ENCODE measurements at places on chromosomes 2 and 18.

GRCh38 chr2:100289020-100289419 lies 33.3 kb downstream of the LONRF2 start:
- DNase-seq = no peak
- no peaks in the 10 kb centered on the region for H3K4me1 ChIP-seq
- no peaks in the 10 kb centered on the region for H3K27me3 ChIP-seq
- H3K27ac ChIP-seq = no peak overlapping the region

DNA sequence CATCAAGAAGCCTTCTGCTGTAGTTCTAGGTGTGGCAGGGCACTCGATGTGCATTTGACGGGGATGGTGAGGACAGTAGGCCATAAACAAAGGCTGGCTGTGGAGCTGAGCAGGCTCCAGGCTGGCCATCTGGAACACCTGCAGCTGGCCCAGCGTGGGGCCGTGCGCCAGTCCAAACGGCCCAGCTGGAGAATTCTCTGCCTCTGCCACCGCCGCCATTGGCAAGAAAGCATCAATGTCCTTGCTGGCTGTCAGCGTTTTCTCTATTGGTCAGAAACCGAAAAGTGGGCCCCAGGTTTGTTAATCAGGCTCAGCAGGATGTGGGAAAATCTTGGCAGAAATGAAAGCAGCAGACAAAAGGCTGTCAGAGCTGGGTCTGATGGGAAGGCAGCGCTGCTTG lies 24.0 kb upstream of the CTIF start:
- H3K4me1 ChIP-seq = peaks cover 4% of the 10 kb centered on the region
- H3K4me3 ChIP-seq = no peak overlapping the region
- peak overlapping the region; percentile 23 for H3K27ac ChIP-seq
- no peak for DNase-seq

DNA sequence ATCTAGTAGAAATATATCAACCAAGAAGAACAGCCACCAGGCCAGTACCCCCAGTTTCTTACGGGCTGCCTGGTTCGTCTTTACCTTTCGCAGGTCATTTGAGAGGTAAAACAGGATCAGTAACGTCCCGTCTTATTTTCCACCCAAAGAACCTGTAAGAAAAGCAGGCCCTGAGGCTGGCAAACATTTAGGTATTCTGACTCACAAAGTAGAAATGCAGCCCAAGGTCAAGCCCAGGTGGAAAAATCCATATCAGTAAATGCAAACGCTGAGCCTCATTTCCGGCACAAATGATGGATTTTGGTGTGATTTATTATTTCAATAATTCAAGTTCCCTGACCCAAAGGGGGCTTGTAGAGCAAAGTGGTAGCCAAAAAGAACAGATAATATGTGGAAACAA lies 171.2 kb downstream of the ZNF516 start:
- no peak overlapping the region for H3K27ac ChIP-seq
- no peaks in the 10 kb centered on the region for H3K4me1 ChIP-seq
- no peaks in the 10 kb centered on the region for H3K36me3 ChIP-seq
- H3K27me3 ChIP-seq = no peaks in the 10 kb centered on the region

GRCh38 chr2:229330952-229331351 lies 59.9 kb upstream of the PID1 start:
- no peak for DNase-seq
- H3K4me3 ChIP-seq = no peak overlapping the region
- H3K4me1 ChIP-seq = no peaks in the 10 kb centered on the region
- H3K27ac ChIP-seq = no peak overlapping the region
- no peaks in the 10 kb centered on the region for H3K36me3 ChIP-seq

DNA sequence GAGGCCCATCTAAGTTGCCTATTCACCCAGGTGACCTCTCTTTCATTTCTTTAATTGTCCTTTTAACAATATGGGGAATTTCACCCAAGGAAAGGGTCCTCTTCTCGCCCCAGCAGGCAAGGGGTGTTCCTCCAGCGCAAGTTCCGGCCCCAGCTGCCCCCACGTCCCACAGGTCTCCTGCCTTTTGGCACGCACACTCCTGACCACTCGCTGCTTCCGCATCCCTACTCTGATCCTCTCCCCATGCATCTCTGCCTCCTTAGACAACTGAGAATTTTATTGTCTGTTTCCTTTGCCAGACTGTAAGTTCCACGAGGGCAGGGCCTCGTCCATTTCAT lies 684 bp upstream of the ARPC2 start:
- peaks cover 37% of the 10 kb centered on the region for H3K4me1 ChIP-seq
- peak overlapping the region; percentile 95 for H3K4me3 ChIP-seq
- no peak for DNase-seq
- peaks cover 17% of the 10 kb centered on the region for H3K27me3 ChIP-seq

DNA sequence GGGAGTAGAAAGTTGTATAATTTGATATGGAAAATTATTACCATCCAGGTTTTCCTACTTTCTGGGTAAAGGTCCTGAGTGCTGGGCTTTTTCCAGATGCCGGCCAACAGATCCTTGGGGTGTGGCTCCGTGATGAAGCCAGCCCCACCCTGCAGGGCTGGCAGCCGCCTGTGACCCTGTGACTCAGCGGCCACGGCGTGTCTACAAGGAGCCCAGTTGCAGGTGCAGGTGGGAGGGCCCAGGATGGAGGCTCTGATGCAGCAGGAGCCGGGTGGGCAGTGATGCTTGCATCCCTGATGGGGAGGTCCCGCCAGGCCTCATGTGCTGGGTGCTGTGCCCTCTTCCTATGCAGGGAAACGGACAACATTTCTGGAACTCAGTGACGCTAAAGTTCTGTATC lies 96.0 kb upstream of the ALKAL2 start:
- H3K4me1 ChIP-seq = peaks cover 21% of the 10 kb centered on the region
- no peak overlapping the region for H3K27ac ChIP-seq
- H3K36me3 ChIP-seq = no peaks in the 10 kb centered on the region
- no peak for DNase-seq
- H3K27me3 ChIP-seq = peaks cover 2% of the 10 kb centered on the region
